HFFc6 (cell line): ENCODE measurements at places on chromosomes 16 and 17.

DNA sequence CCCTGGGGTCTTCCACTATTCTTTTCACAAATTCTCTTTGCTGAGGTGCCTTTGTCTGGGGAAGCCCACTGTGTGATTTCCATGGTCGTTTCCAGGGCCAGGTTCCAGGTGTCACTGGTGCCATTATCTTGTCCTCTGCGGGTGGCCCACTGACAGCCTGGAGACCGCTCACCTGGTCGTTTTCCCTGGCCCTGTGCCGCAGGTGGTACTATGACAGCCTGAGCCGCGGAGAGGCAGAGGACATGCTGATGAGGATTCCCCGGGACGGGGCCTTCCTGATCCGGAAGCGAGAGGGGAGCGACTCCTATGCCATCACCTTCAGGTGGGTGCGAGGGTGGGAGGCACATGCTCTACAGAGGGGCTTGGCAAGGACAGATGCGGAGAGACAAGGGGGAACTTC, 98.9 kb downstream of the SDR42E1 start:
- H3K27ac ChIP-seq = no peak overlapping the region
- no peak for DNase-seq
- H3K4me3 ChIP-seq = no peak overlapping the region
- H3K36me3 ChIP-seq = no peaks in the 10 kb centered on the region
- H3K27me3 ChIP-seq = peaks cover 4% of the 10 kb centered on the region; the same call in 1 of the 2 replicates

- H3K4me1 ChIP-seq = peaks cover 20% of the 10 kb centered on the region; the same call in 1 of the 2 replicates
- no peak overlapping the region for H3K27ac ChIP-seq
- no peaks in the 10 kb centered on the region for H3K36me3 ChIP-seq
- H3K27me3 ChIP-seq = peaks cover 3% of the 10 kb centered on the region; the same call in 1 of the 2 replicates
These were observed 429.7 kb downstream of the SLC39A11 start for GRCh38 chr17:72662827-72663190.

DNA sequence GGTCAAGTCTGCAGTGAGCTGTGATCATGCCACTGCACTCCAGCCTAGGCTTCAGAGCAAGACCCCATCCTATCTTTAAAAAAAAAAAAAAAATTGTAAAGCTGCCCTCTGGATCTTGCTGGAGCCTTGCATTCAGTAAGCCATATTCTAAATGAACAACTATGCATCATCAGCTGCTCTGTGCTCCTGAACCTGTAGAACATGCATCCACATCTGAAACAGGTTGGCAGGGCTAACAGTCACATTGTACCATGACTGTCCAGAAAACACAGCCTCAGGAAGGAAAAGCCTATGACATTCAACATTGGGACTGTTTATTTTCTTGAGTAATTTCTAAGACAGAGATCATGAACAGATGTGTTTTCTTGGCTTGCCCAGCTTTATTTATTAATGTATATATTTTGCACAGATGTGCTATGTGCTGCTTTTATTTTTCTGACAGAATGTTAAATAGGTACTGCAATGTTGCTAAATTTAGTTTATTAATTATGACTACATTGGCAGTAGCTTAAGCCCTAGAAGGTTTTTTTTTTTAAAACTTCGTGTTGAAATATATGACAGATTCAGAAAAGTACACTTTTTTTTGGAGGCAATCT, 19.8 kb downstream of the ACSF2 start:
- no peaks in the 10 kb centered on the region for H3K27me3 ChIP-seq
- DNase-seq = no peak
- H3K4me3 ChIP-seq = no peak overlapping the region
- peaks cover 5% of the 10 kb centered on the region for H3K4me1 ChIP-seq

DNA sequence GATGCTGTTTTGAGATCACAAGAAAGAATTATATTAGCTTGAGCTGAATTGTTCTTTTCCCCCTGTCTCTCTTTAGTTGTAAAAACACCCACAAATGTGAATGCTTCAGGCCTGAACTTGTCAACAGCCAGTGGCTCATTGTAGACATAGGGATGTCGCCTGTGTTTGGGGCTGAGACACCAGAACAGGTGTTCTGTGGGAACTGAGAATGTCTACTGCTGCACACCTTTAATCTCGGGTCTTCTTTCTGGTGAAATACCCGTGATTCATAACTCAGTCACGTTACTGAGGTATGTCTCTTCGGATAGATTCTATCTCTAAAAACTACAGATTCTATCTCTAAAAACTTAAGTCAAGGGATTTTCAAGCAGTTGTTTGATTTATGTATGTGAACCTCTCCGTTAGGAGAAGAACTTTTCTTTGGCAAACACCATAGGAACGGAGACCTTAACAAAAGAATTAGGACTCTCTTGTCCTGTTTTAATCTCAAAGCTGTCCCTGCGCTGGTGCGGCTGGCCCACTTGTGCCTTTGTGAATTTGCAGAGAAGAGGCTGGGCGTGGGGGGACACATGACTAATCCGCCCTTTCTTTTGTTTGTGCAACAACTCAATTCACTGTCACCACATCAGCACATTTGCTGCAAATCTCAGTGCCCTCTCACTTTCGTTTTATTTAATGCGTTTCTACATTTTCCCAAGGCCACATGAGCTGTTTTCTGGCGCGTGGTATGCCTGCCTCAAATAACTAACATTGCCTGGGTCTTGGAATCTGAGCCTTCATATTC, 643.0 kb downstream of the MAF start:
- no peaks in the 10 kb centered on the region; the same call in 1 of the 2 replicates for H3K27me3 ChIP-seq
- H3K36me3 ChIP-seq = peaks cover 8% of the 10 kb centered on the region; the same call in 1 of the 2 replicates
- no peaks in the 10 kb centered on the region for H3K4me1 ChIP-seq
